Activated naive CD8-positive, alpha-beta T cell treated with anti-CD3 and anti-CD28 coated beads, Interleukin-2, amount 10 ng/mL, durations not matched to agents 7 days and 5 days (primary cell): ENCODE measurements at places on chromosomes 6 and 20. TPM values are rescaled to one million over a fixed set of nuclear protein-coding genes. Genes with fewer than 3 reads are reported as not detected.
A peak's percentile ranks its signal among the peaks of the same experiment; 100 is the strongest.

CCR6 gene
- 3.6 TPM for total RNA-seq

FLRT3 gene
- total RNA-seq = not detected

NMBR gene
- total RNA-seq = not detected

RMND1 gene
- 20.6 TPM for total RNA-seq

GRCh38 chr6:117409420-117409819, 16.3 kb downstream of the ROS1 start:
- no peak for DNase-seq

GRCh38 chr20:19609642-19610223, 148.3 kb upstream of the RIN2 start:
- DNase-seq = no peak

GRCh38 chr6:115885636-115886366, 174.9 kb downstream of the FRK start:
- DNase-seq = no peak

GRCh38 chr20:43284486-43284885, 94.8 kb upstream of the PTPRT start:
- DNase-seq = no peak

DNA sequence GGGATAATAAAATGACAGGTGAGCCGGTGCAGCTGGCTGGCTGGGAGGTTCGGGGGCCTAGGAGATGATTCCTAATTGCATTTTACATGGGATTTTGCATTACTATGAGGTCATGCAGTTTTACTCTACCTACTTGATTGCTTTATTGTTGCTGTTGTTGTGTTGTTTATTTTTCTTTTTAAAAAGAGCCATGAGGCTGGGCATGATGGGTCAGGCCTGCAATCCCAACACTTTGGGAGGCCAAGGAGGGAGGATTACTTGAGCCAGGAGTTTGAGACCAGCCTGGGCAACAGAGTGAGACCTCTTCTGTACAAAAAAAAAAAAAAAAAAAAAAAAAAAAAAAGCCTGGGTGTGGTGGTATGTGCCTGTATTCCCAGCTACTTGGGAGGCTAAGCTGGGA, 104.8 kb downstream of the GJA1 start:
- DNase-seq = no peak

- DNase-seq = no peak
These were observed 190.2 kb downstream of the FRK start for GRCh38 chr6:115870464-115870863.

- DNase-seq = no peak
These were observed 49.9 kb downstream of the ATG5 start for GRCh38 chr6:106275692-106276091.

DNA sequence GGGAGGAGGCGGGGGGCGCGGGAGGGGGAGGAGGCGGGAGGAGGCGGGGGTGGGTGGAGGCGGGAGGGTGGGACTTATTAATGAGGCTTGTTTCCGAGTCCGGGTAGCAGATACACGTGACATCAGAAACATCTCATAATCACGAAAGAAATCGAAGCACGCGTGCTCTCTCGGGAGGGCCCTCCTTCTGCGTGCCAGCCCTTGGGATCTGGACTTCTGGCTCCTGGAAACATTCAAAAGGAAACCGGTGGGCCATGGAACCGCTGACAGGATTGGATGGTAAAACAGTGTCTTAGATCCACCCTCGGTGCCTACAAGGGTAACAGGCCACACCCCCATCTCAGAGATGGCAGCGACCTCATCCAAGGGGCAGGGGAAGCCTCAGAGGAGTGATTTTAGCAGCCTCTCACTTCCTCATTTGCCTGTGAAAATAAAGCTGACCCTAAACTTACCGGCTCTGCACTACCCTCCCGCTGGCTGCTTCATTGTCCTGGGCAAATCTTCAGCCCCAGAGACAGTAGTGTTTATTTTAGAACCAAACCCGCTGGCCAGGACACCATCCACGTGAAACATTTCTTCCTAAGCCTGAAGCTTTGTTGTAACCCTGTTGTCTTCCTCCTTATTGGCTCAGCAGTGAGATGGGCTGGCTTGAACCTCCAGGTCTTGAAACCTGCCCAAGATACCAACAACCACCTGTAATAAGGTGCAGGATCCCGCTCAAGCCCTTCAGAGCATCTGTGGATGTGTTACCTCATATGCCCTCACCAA, 97.5 kb downstream of the PSMG4 start:
- DNase-seq = peak; percentile 36

DNA sequence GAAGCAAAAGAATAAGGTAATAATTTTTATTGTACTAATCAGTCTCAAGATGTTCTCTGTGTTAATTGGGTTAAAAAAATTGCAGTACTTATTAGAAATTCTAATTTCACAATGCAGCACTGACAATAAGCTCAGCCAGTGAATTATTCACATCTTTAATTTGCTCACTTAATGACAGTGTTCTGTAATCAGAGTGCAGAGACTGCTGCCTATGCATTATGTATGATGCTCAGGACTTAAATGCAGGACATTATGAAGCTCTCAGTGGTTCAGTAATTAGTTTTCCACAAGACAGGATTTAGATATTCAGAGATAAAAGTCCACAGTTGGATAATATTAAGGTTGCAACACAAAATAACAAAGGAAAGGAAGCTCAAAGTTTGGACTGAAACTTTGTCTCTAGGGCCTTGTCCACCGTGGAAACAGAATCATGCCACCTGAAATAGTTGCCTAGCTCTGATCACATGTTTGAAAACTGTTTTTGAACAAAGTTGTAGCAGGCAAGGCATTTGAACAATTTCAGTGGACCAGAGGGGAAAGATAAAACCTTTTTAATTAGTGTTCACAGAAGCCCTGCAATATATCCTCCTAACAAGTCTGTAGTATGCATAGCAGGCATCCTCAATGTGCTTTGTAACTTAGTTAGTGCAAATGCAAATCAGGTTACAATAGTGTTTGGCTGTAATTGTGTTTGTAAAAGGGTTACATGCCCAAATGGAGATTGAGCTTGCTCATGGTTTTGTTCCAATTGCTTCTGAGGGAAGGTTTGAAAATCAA, 23.7 kb upstream of the MMS22L start:
- no peak for DNase-seq

- no peak for DNase-seq
These were observed 463.1 kb downstream of the EPM2A start for GRCh38 chr6:145272246-145272645.

- DNase-seq = no peak
These were observed 658.0 kb upstream of the NOX3 start for GRCh38 chr6:156113631-156114030.

GRCh38 chr6:90149280-90149679, 147.4 kb downstream of the BACH2 start:
- no peak for DNase-seq

GRCh38 chr6:149008741-149009140, 261.9 kb downstream of the UST start:
- no peak for DNase-seq

DNA sequence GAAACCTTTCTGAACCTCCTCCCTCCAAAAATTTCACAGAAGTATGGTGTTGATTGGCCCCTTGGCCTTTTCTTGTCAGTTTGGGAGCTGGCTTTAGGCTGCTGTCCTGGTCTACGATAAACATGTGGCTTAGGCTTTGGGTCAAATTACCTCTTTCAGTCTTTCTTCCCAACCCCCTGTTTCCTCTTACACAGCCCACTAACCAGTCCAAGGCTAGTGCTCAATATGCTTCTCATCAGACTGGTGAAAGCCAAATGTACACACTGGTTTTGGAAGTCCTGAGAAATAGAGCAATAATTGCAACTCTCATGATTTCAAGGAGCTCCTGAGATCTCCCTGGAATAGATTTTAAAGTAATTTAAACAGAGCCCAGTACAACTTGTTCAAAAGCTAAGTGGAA, 933.7 kb upstream of the GJE1 start:
- no peak for DNase-seq

DNA sequence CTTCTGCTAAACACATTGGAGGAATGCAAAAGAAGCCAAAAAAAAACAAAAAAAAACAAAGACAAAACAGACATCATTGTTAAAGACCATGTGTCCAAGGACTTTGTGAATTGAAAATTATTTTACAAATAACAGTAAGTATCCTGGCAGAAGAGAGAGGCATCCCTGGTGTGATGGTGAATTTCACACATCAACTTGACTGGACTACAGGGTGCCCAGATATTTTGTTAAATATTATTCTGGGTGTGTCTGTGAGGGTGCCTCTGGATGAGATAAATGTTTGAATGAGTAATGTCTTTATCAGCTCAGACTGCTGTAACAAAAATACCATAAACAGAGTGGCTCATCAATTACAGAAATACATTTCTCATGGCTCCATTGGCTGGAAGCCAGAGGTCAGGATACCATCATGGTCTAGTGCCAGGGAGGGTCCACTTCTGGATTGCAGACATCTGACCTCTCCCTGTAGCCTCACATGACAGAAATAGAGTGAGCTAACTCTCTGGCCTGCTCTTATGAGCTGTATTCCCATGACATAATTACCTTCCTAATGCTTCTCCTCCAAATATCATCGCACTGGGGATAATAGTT, 12.2 kb upstream of the C6orf118 start:
- DNase-seq = no peak

- no peak for DNase-seq
These were observed 255.3 kb downstream of the CD83 start for GRCh38 chr6:14372734-14373489.
